ENCODE measurements at places on chromosomes 4 and X. TPM values are rescaled to one million over a fixed set of nuclear protein-coding genes. Genes with fewer than 3 reads are reported as not detected.

The ARSD gene
- 2.5 TPM for total RNA-seq

The BMP15 gene
- total RNA-seq = not detected

DNA sequence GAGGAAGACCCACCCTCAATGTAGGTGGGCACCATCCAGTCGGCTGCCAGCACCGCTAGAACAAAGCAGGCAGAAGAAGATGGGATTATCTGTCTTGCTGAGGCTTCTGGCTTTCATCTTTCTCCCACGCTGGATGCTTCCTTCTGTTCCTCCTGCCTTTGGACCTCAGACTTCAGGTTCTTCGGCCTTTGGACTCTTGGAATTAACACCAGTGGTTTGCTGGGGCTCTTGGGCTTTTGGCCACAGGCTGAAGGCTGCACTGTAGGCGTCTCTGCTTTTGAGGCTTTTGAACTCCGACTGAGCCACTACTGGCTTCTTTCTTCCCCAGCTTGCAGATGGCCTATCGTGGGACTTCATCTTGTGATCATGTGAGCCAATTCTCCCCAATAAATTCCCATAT, 55.1 kb downstream of the PDLIM5 start:
- no peak overlapping the region for H3K27ac ChIP-seq
- no peaks in the 10 kb centered on the region for H3K36me3 ChIP-seq
- no peaks in the 10 kb centered on the region for H3K27me3 ChIP-seq
- no peak overlapping the region for H3K4me3 ChIP-seq
- peaks cover 2% of the 10 kb centered on the region for H3K4me1 ChIP-seq
- no peak for DNase-seq

The RBM46 gene
- total RNA-seq = not detected

- peaks cover 9% of the 10 kb centered on the region for H3K27me3 ChIP-seq
- DNase-seq = peak; percentile 35
- H3K36me3 ChIP-seq = no peaks in the 10 kb centered on the region
- H3K27ac ChIP-seq = no peak overlapping the region
- H3K4me3 ChIP-seq = no peak overlapping the region
Observed at GRCh38 chr4:121726642-121727268, 30.0 kb upstream of the ANXA5 start.

The TMEM156 gene
- 19.5 TPM for total RNA-seq

DNA sequence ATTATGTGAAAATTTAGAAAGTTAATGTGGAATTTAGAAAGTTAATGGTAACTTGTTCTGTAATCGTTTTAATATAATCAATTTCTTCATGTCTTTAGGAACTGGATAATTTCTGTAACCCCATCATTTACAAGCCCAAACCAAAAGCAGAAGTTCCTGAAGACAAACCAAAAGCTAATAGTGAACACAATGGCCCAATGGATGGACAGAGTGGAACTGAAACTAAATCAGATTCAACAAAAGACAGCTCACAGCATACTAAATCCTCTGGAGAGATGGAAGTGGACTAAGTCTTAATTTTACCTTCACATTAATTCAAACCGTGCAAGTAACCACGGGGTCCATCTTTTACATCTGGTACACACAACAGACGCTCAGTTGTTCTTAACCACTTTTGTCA, 48.1 kb upstream of the PLK4 start:
- no peaks in the 10 kb centered on the region for H3K4me1 ChIP-seq
- peaks cover 8% of the 10 kb centered on the region for H3K27me3 ChIP-seq

The ETDC gene
- total RNA-seq = not detected

GRCh38 chr4:173121076-173121561, 47.5 kb upstream of the GALNT7 start:
- H3K36me3 ChIP-seq = no peaks in the 10 kb centered on the region
- peaks cover 5% of the 10 kb centered on the region for H3K4me1 ChIP-seq
- no peaks in the 10 kb centered on the region for H3K27me3 ChIP-seq
- H3K27ac ChIP-seq = no peak overlapping the region
- H3K4me3 ChIP-seq = no peak overlapping the region

DNA sequence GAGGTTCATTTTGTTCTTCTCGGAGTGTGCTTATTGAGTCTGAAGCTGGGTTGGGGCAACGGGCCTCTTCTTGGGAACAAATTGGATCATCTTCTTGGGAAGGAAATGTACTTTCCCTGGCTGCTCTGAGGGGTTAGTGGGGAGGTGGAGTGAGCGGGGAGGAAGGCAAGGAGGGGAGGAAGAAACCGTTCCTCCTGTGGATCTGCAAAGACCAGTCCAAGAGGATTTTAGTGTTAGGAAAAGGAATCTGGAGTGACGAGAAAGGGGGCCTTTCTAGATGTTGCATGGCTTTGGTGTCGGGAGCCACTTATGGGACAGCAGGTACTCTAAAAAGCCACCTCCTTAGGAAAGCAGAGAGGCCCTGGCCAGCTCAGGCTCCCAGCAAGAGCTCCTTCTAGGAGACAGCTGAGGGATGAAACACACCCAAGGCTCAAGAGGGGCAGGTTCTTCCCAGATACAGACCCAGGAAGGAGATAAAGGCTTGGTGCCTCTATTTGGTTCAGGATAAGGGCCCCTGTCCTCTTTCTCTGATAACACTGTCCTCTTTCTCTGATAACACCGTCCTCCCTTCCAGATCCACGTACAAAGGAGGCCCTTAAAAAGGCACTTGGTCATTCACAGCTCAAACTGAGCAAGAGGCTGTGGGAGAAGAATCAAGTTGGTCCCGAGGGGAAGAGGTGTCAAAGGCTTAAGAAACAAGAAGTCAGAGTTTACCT, 451 bp downstream of the SOD3 start:
- H3K36me3 ChIP-seq = no peaks in the 10 kb centered on the region
- peaks cover 20% of the 10 kb centered on the region for H3K27me3 ChIP-seq
- no peak overlapping the region for H3K27ac ChIP-seq
- no peak for DNase-seq
- H3K4me3 ChIP-seq = no peak overlapping the region

GRCh38 chr4:139735381-139736273, 70.0 kb downstream of the MGST2 start:
- no peak overlapping the region for H3K27ac ChIP-seq
- H3K36me3 ChIP-seq = no peaks in the 10 kb centered on the region
- peak overlapping the region; percentile 55 for H3K4me3 ChIP-seq
- DNase-seq = no peak
- peaks cover 12% of the 10 kb centered on the region for H3K4me1 ChIP-seq
- peaks cover 39% of the 10 kb centered on the region for H3K27me3 ChIP-seq

Data from activated CD4-positive, alpha-beta T cell treated with anti-CD3 and anti-CD28 coated beads, Interleukin-2, amount 10 ng/mL, durations not matched to agents 7 days and 5 days (primary cell).